ENCODE measurements at places on chromosomes 12 and 14.

DNA sequence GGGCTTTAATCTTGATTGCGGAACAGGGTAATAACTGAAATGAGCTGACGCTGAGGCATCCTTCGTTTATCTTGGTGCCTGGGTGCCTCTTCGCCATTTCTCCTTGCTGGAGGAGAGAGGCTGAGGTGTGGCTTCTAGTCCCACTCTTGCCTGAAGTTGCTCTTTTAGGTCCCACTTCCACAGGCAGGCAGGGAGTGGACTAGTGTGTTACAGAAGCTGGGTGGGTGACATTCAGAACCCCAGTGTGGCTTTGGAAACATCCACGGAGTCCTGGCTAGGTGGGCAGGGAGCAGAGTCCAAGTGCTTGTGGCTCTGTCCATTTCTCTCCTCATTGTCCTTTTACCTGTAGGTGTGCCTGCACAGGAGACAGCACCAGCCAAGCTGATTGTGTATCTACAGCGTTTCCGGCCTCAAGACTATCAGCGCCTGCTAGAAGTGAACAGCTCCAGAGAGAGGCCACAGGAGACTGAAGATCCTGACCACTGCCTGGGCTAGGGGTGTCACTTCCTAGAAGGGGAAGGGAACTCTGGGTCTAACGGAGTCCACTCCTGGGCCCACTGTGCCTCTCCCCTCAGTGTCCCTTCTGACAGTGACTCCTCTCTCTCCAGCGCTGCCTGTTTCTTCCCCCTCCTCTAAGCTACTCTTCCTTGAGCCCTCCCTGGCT, 2.4 kb downstream of the THTPA start:
- DNase-seq: no peak

DNA sequence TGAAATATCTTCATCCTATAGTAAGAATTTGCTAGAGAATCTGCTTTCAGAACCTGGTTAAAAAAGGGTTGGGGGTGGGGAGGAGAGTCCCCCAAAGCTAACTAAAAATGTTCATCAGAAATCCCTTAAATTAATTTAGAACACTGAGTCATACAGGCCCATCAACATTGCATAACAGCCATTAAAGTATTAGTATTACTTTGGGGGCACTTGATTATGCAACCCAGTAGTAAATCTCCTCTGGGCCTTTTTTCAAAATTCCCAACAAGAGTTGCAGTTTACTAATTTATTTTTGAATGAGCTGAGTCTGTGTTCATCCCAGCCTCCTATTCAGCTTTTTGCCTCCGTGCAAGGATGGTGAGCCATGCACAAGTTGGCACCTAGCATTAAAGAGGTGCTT, 8.8 kb upstream of the SLC24A4 start:
- no peak for DNase-seq

GRCh38 chr14:47674543-47675465, 601 bp downstream of the MDGA2 start:
- DNase-seq: peak; percentile 6

DNA sequence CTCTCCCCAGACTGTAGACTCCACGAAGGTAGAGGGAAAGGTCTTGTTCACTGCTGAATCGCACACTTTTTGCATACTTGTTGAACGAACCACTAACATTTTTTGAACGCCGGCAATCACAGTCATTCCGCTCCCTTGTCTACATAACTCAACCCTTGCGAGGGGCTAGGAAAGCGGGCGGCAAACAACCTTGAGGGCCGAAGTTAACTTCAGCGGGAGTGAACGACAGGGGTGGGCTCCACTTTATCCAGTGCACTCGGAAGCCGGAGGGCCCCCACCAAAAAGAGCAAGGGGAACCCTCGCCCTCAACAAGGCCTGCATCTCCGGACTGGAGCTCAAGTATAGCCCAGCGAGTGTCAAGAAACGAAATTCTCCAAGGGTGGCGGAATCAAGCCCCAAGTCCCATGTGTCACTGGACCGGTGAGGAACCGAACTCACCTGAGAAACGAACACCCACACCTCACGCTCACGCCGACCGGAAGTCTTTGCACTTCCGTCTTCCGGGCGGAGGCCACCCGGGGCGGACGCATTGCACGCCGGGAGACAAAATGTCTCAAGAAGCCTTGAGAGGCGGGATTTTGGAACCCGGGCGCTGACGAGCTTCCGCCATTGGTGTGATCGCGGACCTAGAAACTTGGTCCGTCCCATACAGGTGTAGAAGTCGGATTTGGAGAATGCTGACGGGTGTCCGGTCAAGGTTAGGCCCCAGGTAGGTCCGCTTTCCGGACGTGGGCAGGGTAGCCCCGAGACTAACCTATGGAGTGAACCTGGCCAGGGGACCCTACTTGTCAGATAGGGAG, at the start of gene LLPH:
TSS of gene LLPH (minus strand) at position 484 of the 800 bp plus-strand sequence. CDS start 1,644 bp downstream, outside the sequence.
- DNase-seq: peak; percentile 86

DNA sequence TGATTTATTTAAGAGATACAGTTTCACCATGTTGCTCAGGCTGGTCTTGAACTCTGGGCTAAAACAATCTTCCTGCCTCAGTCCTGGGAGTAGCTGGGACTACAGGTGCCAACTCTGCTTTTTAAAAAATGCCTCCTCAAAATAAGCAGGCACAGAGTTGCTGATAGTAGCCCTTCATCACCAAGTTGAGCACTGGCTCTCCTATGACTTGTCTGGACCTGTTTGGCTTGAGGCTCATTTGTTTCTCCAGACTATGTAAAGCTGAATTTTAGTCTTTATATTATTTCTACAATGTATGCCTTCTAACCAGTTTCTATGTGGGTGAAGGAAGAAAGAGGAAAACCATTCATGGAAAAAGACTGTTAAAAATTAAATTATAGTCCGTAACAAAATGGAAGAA, 39.5 kb upstream of the RAD51AP1 start:
- DNase-seq: no peak

- no peak for DNase-seq
These were observed 340.3 kb upstream of the ATP2B1 start for GRCh38 chr12:90048918-90049317.

DNA sequence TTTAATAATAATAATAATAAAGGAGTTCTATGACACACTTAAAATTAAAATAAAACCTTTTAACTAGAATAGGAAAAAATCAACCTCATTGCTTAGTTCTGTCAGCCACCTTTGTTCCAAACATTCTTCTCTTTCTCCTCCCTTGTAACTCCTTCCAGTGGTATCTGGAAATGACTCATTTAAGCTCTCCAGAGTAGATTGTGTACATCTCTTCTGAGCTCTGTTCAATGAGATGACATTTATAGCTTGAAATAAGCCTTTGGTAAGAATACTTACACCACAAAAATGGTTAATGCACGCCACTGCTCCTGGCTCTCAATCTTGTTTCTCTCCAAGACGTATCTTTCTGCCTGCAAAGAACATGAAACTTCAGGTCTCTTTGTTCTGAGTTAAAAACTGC, 70.3 kb downstream of the STAB2 start:
- no peak for DNase-seq

DNA sequence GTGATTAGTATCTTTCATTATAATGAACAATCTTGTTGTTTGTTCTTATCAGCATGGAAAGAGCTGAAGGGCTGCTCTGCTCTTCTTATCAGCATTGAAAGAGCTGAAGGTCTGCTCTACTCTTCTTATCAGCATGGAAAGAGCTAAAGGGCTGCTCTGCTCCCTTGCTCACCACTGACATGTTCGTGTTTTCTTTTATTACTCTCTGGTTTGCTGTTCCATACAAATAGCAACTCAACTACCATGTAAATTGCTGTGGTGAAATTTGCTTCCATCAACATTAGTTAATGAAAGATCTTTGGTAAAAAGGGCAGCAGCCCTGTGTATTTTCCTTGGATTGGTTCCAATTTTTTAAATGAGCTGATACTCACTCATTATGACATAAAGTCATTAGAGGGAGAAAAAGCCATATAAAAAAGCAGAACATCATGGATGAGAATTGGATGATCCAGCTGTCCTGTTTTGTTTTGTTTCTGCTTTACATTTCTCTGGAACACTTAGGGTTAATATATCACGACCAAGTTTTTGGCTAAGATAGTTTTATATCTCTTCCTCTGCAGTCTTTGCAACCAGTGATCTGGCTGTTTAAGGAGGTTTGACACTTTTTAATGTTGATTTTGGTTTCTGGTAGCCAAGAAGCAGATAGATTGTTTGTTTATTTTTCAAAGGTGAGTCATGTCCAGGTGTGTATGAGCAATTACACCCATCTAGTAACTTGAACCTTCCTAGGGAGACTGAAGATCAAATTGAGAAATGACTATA, 356.6 kb downstream of the CEP128 start:
- DNase-seq: peak; percentile 51

GRCh38 chr14:85599939-85600338, 70.0 kb downstream of the FLRT2 start:
- peak; percentile 76 for DNase-seq

DNA sequence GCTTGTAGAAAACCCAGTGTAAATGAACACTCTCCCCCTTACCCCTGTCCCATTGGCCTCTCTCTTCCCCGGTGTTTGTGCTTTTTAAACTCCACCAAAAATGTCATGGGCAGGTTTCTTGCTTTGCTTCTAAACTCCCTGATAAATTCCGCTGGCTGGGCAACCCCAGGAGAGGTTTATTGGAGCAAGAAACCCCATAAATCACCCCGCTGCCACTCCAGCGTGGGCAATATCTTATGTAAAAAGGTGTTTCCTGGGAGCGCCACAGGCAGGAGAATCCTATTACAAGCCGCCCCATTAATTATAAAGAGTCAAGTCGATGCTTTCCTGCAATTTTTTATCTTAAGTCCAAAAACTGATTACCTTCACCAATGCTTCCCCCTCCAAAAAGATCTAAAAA, 22.8 kb downstream of the LHX5 start:
- no peak for DNase-seq

DNA sequence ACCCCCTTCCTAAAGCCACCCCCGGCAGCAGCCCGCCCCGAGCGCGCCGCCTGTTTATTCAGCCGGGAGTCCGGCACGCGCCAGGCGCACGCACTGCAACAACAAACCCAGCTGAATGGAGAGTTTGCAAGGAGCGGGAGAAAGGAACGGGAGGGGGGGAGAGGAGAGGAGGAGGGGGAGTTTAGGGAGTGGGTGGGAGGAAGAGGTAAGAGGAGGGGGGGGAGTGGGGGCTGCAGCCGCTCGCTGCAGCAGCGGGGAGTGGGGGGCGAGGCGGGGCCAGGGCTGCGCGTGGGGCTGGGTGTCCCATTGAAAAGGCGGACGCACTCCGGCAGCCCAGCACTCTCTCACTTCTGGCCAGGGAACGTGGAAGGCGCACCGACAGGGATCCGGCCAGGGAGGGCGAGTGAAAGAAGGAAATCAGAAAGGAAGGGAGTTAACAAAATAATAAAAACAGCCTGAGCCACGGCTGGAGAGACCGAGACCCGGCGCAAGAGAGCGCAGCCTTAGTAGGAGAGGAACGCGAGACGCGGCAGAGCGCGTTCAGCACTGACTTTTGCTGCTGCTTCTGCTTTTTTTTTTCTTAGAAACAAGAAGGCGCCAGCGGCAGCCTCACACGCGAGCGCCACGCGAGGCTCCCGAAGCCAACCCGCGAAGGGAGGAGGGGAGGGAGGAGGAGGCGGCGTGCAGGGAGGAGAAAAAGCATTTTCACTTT, at the start of gene ASCL1:
TSS of gene ASCL1 (plus strand) at position 336 of the 712 bp plus-strand sequence. CDS start 571 bp downstream, outside the sequence.
- DNase-seq: peak; percentile 33

GRCh38 chr14:80264702-80265101, 53.4 kb upstream of the DIO2 start:
- no peak for DNase-seq

DNA sequence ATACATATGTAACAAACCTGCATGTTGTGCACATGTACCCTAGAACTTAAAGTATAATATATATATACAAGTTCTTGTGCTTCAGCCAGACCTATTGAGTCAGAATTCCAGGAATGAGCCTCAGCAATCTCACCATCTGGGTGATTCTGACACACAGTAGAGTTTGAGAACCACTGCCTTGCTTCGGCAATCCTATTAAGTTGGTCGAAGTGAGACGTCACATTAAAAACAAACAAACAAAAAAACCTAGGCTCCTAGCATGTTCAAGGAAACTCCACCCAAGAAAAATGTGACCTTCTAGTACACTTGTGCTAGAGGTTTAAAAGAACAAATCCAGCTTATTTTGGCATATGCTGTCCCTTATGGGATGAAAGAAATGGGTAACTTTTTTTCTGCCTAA, 115.8 kb downstream of the SINHCAF start:
- no peak for DNase-seq

- DNase-seq: no peak
These were observed 59.4 kb upstream of the AMIGO2 start for GRCh38 chr12:47139000-47139681.

- no peak for DNase-seq
These were observed 12.2 kb downstream of the EIF5 start for GRCh38 chr14:103346286-103346685.

DNA sequence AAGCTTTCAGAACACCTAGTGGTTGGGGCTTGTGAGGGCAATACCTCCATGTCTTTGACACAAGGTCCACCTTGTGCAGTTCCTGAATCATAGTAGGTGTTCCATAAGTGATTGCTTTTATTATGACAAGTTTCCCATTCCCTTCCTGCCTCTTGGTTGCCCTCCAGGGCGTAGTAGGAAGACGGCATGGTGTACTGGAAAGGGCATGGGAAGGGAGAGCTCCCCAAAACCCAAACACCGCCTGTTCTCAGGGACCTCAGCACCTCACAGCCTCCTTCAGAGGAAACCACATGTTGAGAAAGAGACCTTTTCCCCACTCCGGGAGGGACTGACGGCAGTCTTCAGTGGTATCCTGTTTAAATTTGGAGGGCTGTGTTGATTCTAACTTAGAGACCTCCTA, 21.1 kb downstream of the EVL start:
- DNase-seq: no peak

DNA sequence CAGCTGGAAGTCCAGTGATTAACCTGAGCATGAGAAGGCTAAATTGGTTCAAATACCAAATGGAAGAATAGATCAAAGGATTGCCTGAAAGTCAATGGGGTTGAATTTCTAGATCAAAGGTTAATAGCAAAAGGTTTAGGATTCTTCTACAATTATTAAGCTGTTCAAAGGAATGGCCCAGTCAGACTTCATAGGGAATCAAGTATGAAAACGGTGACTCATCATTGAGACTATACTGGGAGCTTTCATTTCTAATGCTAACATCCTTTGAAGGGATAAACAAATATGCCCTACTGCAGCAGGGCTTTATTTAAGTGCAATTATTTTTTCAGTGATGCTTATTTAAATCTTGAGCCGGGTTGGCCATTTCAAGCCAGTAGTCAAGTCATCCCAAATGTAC, 152.8 kb downstream of the RIMBP2 start:
- no peak for DNase-seq

DNA sequence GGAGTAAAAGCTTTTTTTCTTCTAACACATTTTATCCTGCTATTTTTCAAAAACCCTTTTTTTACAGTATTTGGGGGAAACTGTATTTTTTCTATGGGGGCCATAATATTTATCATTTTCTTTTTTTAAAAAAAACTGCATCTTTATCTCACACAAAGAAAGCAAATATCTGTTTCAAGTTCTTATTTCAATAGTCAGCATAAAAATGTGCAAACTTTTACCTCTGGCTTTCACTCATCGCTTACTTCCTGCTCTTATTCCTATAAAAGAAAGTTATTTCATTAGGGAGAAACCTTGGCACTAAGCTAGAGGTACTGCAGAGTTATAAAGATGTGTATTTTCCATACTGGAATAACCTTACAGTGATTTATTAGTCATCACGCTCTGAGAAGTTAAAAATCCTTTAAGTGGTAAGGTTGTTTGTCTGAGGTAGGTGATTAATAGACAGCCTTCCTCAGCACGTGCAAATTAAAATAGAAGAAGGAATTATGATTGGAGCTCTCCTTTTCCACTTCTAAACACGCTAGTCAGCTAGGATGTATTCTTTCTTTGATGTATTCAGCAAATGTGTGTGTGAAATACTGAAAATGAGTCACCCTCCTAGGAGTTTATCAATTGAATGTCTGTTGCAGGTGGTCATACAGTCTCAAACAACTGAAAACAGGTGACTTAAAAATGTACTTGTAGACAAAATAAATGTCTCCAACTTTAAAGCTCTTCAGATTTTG, 461.0 kb downstream of the GXYLT1 start:
- peak; percentile 29 for DNase-seq
